ENCODE measurements at places on chromosomes 13 and 19. TPM values are rescaled to one million over a fixed set of nuclear protein-coding genes. Genes with fewer than 3 reads are reported as not detected.
A peak's percentile ranks its signal among the peaks of the same experiment; 100 is the strongest.

- peak; percentile 100 for DNase-seq
Observed at GRCh38 chr19:4342615-4343369, 570 bp upstream of the MPND start.

- DNase-seq = peak; percentile 44
Observed at GRCh38 chr13:52359534-52359933, 46.4 kb downstream of the THSD1 start.

DNA sequence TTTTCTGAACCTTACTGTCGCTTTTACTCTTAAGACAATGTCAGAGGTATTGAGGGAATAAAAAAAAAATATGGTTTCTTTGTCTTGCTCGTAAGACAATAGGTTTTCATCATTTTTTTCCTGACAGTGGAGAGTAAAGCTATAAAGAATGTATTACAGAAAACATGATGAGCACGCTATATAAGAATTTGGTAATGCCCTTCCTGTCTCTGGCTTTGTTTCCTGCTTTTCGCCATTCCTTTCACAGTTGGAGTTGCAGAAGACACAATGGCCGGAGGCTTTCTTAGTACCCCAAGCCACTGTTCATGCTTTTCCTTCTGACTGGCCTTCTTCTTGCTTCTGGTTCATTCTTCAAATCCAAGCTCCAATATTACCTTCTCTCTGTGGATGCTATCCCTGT lies 101.0 kb upstream of the DACH1 start:
- DNase-seq = no peak

GRCh38 chr13:53953183-53953582 lies 924.6 kb downstream of the OLFM4 start:
- DNase-seq = no peak

- DNase-seq = no peak
Observed at GRCh38 chr13:59823486-59823885, 340.2 kb downstream of the DIAPH3 start.

GRCh38 chr13:37893321-37893720 lies 23.7 kb upstream of the TRPC4 start:
- DNase-seq = no peak

DNA sequence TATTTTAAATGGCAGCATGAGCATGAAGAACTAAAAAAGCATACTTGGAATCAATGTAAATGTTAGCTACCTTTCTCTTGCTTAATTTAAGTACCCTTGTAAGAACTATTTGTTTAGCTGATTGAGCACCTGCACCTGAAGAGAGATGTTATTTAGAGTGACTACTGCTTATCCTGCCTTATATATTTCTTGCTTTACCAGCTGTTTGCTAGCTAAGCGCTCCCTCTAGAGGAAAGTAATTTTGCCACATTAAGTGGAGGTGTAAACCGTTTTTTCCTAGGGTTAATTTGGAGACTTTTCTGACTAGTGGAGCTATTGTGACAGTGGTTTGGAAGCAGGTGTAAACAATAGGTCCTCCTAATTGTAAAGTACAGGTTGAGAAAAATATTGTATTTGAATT lies 19.4 kb upstream of the PSG2 start:
- DNase-seq = no peak

GRCh38 chr13:111941845-111942447 lies 125.0 kb upstream of the SOX1 start:
- no peak for DNase-seq

DNA sequence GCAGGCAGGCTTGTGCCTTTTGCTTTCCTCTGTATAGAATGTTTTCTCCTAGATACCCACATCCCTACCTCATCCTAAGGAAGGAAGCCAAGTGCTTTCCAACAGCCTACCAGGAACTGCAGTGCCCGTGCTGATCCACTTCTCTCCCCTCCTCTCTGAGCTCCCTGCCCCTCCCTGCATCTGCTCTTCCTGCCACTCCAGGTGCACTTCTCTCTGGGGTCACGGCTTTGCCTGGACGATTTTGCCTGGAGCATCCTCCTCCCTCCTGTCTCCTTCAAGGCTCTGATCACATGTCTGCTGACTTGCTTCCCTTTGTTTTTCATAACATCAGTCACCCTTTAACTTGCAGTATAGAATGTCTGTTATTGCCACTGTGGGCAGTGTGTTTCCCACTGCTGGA lies 34.7 kb upstream of the IRS2 start:
- no peak for DNase-seq

DNA sequence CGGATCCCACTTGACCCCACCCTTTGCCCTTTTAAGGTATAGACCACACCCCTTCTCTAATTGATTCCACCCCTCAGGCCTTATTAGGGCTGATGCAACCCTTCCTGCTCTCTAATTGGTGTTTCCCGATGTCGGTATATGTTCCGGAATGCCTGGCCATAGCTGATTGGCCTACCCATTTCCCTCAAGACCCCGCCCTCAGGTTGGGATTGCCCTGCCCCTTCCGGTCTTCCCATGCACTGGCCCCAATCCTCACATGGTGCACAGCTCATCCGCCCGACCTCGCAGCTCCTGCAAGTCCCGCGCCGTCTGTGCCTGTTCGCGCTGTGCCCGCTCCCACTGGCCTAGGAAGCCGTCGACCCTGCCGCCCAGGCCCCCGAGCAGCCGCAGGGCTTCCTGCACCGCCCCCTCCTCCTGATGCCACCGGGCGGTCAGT lies 18.1 kb downstream of the TSKS start:
- no peak for DNase-seq

DNA sequence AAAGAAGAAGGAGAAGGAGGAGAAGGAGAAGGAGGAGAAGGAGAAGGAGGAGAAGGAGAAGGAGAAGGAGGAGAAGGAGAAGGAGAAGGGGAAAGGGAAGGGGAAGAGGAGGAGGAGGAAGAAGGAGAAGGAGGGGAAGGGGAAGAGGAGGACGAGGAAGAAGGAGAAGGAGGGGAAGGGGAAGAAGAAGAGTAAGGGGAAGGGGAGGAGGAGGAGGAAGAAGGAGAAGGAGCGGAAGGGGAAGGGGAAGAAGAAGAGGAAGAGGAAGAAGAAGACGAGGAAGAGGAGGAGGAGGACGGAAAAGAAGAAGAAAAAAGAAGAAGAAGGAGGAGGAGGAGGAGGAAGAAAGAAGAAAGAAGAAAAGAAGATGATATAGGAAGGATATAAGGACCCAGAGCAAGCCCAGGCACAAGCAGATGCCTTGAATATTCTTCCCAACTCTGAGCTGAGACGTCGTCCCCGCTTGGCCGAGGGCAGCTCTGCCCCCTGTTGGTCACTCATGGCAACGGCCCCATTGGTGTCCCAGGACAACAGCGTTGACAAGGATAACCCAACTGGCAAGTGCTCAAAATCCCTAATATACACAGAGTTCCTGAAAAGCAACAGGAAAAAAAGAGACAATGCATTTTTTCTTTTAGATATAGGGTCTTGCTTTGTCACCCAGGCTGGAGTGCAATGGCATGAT lies 30.6 kb upstream of the IGSF23 start:
- no peak for DNase-seq

DNA sequence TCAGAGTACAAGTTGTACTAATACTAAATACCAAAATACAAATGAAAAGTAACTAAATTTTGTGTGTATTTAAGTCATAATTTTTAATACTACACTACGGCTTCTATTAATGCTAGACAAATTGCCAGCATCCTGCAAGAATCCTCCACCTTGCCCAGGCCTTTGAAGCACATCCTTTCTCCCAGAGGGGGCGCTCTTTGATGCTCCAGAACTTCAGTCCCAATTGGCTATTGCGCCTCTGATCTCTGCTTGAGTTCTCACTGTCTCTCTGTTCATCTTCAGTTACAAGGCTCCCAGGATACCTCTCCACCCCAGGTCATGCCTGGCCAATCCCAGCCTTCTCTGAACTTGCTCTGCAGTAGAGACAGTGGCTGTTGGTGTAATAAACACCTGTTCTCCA lies 141.0 kb downstream of the DCLK1 start:
- DNase-seq = no peak

DNA sequence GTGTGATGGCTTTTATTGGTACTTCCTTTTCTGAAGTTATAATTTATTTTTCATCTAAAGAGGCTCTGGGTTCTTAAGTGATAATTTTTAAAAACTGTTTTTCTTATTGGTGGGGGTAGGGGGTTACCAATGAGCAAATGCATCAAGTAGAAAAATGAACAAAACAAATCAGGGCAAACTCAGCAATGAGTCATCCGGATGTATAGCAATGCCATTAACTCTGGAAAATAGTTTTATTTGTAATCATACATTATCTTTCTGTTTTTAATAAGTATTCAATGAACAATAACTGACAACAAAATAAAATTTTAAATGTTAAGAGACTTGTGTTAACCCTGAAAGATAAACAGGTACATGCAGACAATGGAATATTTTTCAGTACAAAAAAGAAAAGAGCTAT lies 67.6 kb downstream of the UFM1 start:
- DNase-seq = no peak

- DNase-seq = no peak
Observed at GRCh38 chr19:16527971-16528521, 14.2 kb downstream of the CHERP start.

- no peak for DNase-seq
Observed at GRCh38 chr13:21218351-21219035, 42.0 kb downstream of the MRPL57 start.

DNA sequence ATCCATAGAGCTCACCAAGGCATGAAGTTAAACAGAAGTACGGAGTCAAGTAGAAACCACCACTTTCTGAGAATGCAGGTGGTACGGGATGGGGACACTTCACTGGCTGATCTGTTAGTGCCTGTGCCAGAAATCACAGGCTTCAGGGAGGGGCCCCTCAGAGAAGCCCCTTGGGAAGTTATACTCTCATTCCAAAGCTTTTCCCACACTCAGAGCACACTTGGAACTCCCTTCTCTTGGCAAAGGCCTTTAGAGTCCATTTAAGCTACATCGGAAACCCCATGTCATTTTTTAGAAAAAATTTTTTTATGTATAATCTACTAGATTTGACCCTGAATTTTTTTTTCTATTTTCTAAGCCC lies 80.7 kb upstream of the WASF3 start:
- no peak for DNase-seq

DNA sequence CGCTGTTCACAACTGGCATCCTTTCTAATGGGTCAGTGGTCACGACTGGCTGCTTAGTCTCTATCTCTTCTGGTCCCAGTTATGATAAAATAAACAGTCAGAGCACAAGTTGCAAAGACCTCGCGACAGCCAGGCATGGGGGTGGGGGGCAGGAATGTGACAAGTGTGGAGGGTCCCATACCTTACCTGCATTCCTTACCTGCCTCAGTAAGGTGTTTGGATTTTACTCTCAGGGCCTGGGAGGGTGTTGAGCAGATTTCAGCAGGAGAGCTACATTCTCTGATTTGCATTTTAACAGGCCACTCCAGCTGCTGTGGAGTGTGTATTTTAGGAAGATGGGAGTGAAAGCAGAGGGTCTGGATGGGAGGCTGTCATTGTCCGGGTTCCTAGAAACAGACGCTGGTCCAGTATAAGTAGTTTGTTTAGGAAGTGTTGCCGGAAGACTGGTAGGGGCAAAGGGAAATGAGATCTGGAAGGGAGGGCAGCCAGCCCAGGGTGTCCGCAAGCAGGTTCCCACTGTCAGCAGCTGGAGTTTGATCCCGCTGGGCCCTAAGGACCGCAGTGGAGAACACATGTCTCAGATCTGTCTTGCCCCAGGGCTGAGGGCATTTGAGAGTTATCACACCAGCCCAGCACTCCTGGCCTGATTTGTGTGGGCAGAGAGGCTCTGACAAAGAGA lies 920.0 kb downstream of the UQCRFS1 start:
- DNase-seq = no peak

The PCDH9 gene
- 12.2 TPM for polyA plus RNA-seq

The LENG8 gene
- 132 TPM for polyA plus RNA-seq

The TEX29 gene
- polyA plus RNA-seq = 0.36 TPM

The ZNF540 gene
- polyA plus RNA-seq = 4.9 TPM
